ENCODE measurements at places on chromosomes 13 and 19.

DNA sequence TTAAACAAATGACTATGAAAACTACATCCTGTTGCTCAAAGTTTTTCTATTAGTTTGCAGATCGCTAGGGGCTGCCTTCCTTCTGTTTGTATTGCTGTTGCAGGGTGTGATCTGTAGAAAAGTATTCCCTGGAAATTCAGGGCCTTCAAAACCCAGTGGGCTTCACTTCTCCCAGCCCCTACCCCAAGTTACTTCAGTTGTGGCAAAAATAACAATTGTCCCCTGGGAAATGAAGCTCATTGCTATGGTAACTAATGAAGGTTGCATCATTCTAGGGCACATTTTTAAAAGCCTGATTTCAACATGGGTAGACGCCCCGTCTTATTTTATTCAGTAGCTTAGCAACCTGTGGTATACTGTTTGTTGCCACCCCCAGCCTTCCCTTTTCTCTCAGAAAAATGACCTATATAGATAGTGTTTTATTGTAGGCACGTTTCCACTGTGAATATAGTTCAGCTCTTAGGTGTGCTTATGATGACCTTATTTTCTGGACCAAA lies 60.9 kb downstream of the WDFY2 start:
- DNase-seq: no peak

GRCh38 chr19:51339313-51339686 lies 2.6 kb downstream of the VSIG10L start:
- DNase-seq: no peak

- no peak for DNase-seq
Observed at GRCh38 chr19:3983936-3984583, 1.2 kb downstream of the EEF2 start.

GRCh38 chr13:74562381-74562780 lies 428.2 kb upstream of the KLF12 start:
- DNase-seq: no peak

DNA sequence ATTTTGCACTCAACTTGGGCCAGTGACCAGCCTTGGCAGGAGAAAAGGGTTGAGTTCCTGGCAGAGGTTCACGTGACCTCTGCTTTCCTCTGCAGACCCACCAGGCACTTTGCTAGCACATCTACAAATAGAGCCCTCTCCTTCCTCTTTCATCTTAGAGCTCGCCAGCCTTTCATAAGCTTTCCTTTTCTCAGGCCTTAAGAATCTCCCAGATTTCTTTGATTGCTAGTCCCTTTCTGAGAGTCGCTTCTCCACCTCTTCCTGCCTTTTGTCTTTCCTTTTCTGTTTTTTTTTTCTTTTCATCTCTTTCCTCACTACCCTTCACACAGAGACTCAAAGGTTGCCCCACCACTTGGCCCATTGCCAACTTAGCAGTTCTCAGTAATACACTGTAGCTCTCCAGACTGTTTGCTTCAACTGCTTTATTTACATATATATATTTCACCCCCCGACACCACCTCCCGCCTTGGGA lies 375.7 kb upstream of the SPRY2 start:
- DNase-seq: no peak

DNA sequence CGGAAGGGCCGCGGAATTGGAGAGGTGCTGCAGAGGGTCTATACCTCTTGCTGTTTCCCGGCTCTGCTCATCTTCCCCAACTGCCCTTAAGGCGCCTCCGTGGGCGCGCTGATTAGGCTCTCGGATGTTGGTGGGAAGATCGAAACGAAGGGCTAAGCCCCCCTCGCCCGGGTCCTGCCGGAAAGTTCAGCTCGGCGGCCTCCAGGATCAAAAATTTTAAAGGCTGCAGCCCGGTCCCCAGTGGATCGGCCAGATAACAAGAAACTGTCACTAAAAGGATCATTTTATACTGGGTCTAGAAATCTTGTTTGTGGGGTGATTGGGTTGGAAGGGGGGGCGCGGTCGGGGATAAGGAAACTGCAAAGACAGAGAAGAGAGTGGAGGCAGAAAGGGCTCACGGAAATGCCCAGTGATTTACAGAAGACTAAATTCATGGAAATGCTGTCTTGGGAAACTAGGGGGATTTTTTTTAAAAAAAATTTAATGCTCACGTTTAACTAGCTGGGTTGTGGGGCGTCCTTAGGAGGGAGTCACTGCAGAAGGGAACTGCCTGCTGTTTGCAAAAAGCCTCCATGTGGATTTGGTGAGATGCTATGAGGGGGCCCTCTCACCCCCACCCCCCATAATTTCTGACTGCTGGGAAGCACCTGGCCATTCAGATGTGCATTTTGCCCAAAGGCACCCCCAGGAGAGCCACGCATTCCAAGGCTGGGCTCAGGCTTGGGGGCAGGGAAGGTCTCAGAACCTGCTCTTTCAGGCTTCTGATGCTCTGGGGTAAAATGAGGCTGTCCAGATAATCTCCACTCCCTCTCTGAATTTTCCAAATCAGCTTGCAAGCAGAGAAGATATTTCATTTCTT lies 7.7 kb downstream of the CDX2 start:
- no peak for DNase-seq

DNA sequence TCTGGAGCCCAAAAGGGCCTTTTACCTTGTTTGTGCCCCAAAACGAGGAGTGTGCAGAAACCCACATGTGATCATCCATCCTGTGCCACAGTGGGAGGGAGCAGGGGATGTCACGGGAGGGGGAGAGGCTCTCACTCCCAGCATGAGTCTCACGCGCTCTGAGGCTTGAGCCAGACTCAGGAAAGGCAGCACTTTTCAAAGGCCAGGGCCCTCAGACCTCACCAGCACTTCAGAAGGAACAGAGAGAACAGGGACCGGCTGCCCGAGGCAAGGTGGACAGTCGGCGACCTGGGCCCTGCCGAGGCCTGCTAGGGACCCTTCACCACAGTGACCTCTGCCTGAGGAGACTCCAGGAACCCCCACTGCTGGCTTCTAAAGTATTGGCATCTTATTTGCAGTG lies 71.7 kb upstream of the WASF3 start:
- peak; percentile 34 for DNase-seq

GRCh38 chr13:39185326-39185725 lies 147.1 kb downstream of the NHLRC3 start:
- no peak for DNase-seq

GRCh38 chr19:2974342-2975041 lies 2.9 kb upstream of the TLE6 start:
- no peak for DNase-seq

- no peak for DNase-seq
Observed at GRCh38 chr13:81275666-81276258, 934.8 kb upstream of the SPRY2 start.

GRCh38 chr13:31853643-31854326 lies 114.5 kb downstream of the RXFP2 start:
- DNase-seq: no peak

GRCh38 chr19:41799444-41800000 lies 3.1 kb downstream of the CEACAM3 start:
- DNase-seq: no peak

DNA sequence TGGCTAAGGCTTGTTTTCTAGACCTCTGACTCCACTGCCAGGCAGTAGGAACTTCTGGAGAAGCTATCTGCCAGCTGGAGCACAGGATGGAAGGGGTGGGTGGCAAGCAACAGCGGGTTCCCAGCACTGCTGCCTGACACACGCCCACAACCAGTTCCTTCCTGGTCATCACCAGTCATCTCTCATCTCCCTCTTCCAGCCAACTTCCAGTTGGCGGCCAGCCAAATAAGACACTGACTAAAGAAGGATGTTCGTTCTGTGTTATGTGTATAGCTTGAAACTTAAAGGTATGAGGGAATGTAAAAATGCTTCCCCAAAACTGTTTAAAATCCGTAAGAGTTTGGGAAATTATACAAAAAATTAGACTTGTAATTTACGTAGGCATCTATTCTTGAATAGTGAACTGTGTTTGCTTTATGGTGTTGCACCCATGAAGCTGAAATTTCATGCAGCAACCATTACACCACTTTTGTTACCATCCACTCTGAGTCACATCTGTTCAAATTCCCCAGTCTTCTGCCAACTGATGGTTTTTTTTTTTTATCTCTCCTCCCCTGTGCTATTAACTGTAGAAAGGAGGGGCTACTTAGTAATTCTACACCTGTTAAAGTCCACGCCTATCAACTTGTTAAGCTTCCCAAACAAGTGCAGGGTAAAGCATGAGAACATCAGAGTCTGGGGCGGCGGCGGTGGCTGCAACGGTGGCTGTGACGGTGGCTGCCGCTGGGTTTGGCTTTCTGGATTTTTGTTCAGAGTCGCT lies 86.2 kb upstream of the FRY start:
- no peak for DNase-seq

DNA sequence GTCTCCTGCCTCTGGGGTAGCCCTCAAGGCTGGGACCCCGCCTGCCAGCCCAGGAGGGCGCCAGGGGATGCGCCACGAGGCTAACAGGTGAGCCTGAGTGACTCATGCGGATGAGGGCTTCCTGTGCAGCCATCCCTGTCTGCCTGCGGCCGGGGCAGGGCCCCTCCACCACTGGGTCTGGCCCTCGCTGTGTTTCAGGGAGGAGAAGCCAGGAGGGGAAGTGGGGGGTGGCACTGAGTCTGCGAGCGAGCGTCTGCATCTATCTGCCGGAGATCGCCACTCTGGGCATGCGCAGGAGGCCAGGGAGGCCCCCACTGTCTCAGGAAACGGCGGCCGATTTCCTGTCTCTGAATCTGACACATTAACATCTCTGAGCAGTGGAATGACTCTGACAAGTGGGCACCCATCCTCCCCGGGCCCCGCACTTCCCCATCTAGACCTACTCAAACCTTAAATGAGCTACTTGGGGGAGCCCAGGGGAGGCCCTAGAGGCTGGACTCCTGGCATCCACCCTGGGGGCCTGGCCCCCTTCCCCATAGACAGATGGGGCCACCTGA lies 19.7 kb downstream of the RFX1 start:
- no peak for DNase-seq

GRCh38 chr19:46717716-46718143 lies 816 bp upstream of the PRKD2 start:
- no peak for DNase-seq

- DNase-seq: no peak
Observed at GRCh38 chr13:27691207-27691606, 69.5 kb downstream of the POLR1D start.

DNA sequence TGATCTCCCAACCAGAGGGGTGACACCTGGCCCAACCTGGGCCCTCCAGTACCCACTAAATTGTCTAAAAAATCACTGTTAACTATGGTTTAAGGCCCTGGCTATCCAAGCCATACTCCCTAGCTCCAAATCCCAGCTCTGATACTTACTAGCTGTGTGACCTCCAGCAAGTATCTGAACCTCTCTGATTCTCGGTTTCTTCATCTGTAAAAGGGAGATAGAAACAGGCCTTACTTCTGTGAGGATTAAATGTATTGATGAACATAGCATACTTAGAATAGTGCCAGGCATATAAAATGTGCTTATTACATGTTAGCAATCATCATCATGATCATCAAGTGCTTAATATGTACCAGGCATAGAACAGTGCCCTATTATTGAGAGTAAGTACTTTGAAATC lies 4.7 kb downstream of the LRFN1 start:
- DNase-seq: no peak

DNA sequence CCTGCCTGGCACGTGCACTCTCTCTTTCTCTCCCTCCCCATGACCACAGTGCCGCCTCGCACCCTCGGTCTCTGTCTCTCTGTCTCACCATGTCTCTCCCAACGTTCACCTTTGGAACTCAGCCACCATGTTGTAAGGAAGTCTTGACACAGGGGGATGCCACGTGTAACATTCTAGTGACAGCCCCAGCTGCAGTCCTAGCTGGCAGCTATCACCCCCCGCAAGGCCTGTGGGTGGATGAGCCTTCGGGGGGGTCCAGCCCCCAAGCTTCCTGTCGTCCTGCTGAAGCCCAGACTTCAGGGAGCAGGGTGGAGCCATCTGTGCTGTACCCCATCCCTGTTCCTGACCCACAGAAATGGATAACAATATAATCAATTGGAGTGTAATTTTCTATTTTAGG lies 118.5 kb downstream of the SOX1 start:
- no peak for DNase-seq

GRCh38 chr19:29533578-29534544 lies 8.1 kb downstream of the VSTM2B start:
- DNase-seq: no peak

Measured in cerebellar nuclear complex (tissue), 1 donor.